ENCODE measurements at places on chromosomes 3 and 15.

GRCh38 chr3:42290966-42291714, 25.2 kb upstream of the CCK start:
- no peak for DNase-seq

- DNase-seq = no peak
Observed at GRCh38 chr3:9649791-9650521, 651 bp downstream of the MTMR14 start.

DNA sequence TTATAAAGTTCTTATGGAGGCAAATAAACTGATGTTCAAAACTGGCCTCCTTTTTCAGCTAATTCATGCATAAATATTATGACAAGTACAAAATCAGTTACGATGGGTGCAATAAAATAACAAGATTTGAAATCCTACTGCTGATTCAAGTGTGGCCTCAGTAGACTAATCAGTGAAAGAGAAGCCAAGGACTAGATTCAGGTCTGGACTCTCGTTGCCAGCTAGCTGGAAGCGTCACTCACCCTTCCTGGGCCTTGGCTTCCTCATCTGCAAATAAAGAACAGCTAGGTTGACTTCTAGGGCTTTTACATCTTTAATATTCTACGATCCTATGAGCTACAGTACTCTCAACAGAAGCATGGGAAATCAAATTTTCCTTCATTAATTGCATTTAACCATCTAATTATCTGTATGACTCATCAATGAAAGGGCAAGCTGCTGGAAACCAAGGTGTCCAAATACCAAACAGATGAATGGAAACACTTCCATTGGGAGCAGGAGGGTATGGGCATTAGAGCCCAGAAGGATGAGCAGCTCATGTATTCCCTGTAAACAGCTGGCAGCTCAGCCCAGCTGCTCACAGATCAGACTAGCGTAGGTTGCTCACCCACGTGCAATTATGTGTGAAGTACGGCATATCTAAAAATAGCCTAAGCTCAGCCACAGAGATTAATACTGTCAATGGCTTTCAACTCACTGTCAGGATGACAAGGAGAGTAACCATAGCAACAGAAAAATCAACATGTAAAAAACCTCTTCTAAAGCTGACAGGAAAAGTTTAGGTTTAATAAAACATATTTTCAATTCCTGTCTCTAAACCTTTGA, 294.8 kb downstream of the PLCL2 start:
- DNase-seq = peak; percentile 20

DNA sequence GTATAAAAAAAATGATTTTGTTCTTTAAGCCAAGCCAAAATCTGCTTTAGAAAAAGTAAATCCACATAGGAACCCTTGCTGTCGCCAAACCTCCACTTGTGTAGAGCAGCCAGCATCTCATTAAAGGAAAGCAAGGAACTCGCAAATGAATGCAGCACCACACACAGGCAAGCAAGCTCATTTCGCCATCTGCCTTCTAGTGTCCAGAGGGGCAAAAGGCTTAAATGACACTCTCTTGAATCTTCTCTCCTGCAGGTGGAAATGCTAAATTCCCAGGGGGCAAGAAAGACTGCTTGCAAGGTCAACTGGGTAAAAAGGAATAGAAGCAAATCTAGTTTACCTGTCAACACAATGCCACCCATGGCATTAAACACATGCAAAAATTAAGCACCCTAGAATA, 2.4 kb downstream of the MB21D2 start:
- peak; percentile 75 for DNase-seq

Measured in choroid plexus epithelial cell (primary cell).